Endothelial cell (in vitro differentiated cells): ENCODE measurements at places on chromosomes 4 and X.

GRCh38 chrX:46653482-46653881 lies 79.9 kb downstream of the CHST7 start:
- peak; percentile 34 for DNase-seq

GRCh38 chr4:135267148-135267865 lies 1065.7 kb upstream of the PABPC4L start:
- DNase-seq: no peak

DNA sequence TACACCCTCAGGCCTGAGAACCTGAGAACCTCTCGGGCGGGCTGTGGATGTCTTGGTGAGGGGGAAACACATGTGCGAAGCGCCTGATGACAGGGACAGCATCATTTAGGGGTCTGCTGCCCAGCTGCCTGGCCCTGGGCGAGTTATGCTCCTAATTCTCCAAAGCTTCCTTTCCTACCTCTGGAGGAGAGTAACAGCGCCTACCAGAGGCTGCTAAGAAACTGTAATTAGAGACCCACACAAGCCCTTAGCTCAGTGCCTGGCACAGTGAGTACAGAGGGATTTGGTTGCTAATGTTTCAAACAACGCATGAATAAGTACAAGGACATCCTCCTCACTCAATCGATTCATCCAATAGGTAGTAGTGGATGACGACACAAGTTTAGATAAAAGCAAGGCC lies 40.4 kb downstream of the BCOR start:
- no peak for DNase-seq

DNA sequence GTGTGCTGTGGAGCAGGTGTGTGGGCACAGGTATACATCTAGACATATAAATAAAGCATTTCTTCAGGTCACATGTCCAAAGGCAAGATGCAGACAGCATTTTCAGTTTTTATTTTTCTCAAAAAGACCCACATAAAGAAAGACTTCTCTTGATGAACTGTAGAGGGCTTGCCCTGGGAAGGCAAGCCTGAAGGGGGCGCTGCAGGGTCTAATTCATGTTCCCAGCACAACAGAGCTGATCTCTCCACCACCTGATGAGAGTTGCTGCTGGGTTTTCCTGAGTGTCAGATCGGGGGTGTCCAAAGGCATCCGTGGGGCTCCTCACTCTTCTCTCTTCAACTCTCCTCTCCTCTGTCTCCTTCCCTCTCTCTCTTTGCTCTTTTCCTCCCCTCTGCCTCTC lies 26.6 kb downstream of the ADRA2C start:
- DNase-seq: peak; percentile 63

DNA sequence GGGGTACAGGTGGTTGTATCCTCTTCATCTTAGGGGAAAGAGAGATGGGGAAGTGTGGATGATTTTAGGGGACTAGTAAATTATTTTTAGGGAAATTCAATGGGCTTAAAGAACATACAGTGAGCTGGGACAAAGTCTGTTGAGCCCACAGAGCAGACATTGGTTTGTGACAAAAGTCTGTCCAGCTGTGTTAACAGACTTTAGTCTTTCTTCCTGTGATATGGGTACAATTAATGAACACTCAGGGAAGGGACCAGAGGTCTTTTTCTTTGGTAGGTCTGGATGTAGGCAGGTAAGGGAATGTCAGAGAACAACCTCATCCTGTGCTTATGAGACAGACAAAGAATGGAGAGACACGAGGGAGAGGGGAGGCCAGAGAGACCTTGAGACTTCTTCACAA lies 2.0 kb downstream of the CLRN2 start:
- DNase-seq: no peak

DNA sequence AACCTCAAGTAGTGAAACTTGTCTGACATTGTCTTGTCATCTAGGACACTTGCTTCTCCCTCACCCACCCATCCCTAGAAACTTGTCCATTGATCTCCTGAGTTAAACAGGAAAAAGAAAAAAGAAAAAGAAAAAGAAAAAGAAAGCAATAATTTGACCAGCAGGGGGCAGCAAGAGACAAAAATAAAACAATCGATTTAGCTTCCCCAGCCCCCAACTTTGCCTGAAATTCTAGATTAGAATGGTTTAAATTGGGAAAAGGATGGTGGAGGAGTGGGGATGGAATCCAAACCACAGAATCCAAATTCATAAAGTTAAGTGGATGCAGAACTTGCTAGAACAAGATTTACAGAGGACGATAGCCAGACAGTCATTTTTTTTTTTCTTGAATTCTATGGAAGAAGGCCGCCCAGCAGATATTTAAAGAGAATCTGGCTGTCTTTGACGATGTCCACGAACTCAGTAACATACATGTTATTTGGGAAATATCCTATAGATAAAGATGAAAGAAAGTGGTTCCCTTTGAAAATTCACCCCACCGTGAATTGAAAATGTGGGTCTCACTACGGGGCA lies 282.9 kb downstream of the USP46 start:
- DNase-seq: peak; percentile 42

- DNase-seq: no peak
Observed at GRCh38 chr4:5069901-5070300, 18.6 kb downstream of the STK32B start.

- DNase-seq: no peak
Observed at GRCh38 chr4:186685767-186686183, 37.9 kb downstream of the FAT1 start.

GRCh38 chrX:11929476-11929875 lies 171.4 kb downstream of the MSL3 start:
- DNase-seq: no peak

DNA sequence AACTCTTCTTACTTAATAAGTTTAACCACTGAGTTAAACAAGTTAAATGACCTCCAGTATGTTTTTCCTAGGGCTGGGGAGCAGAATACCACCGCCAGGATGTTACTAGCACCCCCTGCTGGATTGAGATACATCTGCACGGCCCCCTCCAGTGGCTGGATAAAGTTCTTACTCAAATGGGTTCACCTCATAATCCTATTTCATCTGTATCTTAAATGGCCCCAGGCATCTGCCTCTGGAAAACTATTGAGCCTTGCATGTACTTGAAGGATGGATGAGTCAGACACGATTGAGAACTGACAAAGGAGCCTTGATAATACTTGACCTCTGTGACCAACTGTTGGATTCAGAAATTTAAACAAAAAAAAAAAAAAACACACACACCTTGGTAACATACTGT lies 61.5 kb upstream of the MMAA start:
- peak; percentile 56 for DNase-seq

GRCh38 chr4:109465069-109465468 lies 31.5 kb downstream of the SEC24B start:
- no peak for DNase-seq

DNA sequence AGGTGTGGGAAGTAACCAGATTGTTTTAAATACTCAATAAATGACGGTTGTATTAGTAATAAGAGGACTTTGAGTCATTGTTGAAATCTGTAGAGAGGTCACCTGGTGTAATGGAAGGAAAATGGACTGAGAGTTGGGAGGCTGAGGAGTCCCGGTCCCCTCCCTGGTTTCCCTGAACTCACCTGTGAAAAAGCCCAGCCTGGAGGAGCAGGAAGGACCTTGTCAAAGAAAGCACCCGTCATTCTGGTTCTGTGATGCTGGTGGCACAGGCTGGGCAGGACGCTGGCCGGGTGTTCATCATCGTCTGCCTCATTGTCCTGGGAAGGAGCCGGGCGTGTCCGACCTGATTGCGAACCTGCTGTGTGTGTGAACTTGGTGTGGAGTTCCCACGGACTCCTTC lies 70.8 kb downstream of the SORCS2 start:
- no peak for DNase-seq

- peak; percentile 49 for DNase-seq
Observed at GRCh38 chr4:141912831-141913230, 276.4 kb downstream of the IL15 start.
